Activated naive CD4-positive, alpha-beta T cell treated with anti-CD3 and anti-CD28 coated beads, Interleukin-2, amount 50 U/mL, for 16 hours (primary cell): ENCODE measurements at places on chromosomes 2 and 18.
A peak's percentile ranks its signal among the peaks of the same experiment; 100 is the strongest.

- DNase-seq: no peak
Observed at GRCh38 chr2:159144776-159145614, 141.5 kb downstream of the WDSUB1 start.

- DNase-seq: no peak
Observed at GRCh38 chr2:173452416-173452815, 97.7 kb downstream of the CDCA7 start.

DNA sequence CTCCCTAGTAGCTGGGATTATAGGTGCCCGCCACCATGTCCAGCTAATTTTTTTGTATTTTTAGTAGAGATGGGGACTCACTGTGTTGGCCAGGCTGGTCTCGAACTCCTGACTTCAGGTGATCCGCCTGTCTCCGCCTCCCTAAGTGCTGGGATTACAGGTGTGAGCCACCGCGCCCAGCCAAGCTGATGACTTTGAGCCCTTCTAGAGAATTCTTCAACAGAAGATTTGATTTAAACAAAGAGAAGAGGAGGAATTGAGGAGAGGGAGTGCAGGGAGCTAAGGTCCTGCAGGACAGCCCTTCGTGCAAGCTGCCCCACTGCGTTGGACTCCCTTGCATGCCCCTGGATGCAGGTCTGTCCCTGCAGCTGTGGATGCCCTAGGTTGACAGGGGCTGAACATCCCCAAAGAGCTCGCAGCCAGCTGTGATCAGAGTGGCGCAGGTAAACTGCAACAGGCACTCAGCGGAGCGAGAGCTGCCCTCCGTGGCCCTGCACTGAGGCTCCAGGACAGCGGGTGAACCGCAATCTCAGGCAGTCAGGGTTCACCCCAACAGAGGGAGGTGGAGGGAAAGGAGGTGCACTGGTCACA is 13.7 kb downstream of the ADRA2B start:
- no peak for DNase-seq

DNA sequence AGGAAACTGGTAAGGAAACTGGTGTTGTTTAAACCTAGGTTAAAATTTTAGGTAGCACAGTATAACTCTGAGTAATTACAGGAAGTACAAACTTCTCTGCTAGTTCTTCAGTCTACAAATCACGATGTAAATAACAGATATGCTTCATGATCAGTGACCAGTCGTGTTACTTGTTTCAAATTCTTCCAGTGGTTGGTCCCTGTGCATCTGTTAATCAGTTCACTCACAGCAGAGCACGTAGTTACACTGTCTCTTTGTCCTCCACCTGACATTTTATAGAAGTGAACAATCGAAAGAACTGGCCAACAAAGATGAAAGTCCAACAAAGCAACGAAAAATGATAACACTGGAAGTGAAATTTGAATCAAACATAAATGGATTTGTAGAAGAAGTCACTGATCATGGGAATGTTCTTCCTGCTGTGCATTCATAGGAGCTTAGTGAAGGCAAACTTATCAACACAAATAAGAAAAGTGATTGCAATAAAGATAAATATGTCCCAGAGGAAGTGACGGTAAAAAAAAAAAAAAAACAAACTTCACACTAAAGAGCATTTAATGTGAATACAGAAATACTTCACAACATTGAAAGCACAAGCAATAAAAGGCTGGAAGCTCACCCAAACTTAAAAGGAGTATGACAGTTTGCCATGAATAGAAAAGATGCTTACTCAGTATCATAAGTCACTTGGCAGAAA is 7.0 kb downstream of the EIF2AK2 start:
- no peak for DNase-seq

GRCh38 chr2:170375192-170375591 is 197.2 kb downstream of the MYO3B start:
- no peak for DNase-seq

- DNase-seq: peak; percentile 25
Observed at GRCh38 chr2:192194265-192194865, 368 bp downstream of the TMEFF2 start.

- DNase-seq: peak; percentile 29
Observed at GRCh38 chr2:100940766-100941645, 61.1 kb upstream of the RPL31 start.

DNA sequence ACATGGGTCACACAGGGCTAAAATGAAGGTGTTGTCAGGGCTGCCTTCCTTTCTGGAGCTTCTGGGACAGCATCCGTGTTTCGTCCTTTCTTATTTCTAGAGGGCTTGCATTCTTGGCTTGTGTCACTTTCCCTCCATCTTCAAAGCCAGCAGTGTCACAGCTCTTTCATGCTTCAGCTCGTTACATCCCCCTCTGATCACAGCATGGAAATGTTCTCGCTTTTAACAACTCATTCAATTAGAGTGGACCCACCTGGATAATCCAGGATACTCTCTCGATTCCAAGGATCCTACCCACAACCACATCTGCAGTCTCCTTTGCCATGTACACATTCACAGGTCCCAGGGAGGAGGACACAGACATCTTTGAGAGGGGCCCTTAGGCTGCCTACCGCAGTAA is 316.2 kb upstream of the FIGN start:
- DNase-seq: no peak

GRCh38 chr2:158102446-158102845 is 770 bp downstream of the UPP2 start:
- no peak for DNase-seq

- no peak for DNase-seq
Observed at GRCh38 chr2:217797661-217798069, 205.1 kb downstream of the TNS1 start.

GRCh38 chr2:190467575-190468083 is 59.5 kb downstream of the MFSD6 start:
- no peak for DNase-seq

GRCh38 chr18:63788447-63789096 is 13.4 kb downstream of the SERPINB7 start:
- DNase-seq: peak; percentile 32

DNA sequence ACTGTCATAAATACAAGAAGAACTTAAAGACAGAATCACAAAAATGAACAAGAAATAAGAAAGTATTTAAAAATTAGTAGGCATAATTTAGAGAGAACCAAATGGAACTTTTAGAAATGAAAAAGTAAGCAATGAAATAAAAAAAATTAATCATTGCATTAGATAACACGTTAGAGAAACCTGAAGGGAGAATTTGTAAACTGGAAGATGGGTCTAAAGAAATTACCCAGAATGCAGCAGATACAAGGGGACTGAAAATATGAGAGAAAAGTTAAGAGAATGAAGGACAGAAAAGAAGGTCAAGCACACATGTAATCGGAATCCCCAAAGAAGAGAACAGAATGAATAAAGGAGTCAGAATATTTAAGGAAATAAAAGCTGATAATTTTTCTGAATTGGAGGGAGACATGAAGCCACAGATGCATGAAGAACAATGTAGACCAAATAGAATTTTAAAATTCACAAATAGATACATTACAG is 21.5 kb downstream of the TCF4 start:
- no peak for DNase-seq

GRCh38 chr2:119702918-119703401 is 24.0 kb downstream of the TMEM177 start:
- DNase-seq: peak; percentile 62

- DNase-seq: no peak
Observed at GRCh38 chr18:79466591-79466990, 70.9 kb downstream of the NFATC1 start.

DNA sequence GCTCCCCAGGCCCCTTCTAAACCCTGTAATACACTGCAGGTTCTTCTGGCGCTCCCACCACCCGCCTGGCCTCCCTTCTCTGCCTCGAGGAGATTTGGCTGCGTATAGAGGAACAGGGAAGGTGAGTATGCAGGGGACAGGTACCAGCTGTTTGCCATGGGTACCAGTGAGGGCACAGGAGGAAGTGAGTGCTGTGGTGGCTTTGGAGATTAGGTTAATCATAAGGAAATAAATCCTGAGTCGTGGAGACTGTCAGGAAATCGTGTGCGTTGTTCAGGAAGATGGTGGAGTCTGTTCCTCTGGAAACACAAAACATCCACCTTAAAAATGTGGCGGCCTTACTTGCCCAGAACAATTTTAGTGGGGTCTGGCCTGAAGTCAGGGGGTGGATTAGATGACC is 230.4 kb downstream of the FAM210A start:
- no peak for DNase-seq

DNA sequence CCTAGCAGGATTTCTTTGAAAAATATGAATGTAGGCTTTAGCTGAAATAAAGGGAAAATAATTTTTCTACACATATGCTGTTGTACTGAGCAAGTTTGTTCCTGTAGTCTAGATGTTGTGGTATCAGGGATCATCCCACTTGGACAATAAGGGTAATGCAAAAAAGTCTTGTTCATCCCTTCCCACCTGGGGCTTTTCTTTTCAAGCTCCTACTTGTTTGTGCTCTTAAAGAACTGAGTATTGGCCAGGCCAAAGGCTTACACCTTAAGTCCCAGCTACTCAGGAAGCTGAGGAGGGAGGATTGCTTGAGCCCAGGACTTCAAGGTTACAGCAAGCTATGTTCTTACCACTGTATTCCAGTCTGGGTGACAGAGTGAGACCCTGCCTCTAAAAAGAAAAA is 35.5 kb downstream of the ZC3H6 start:
- DNase-seq: no peak

GRCh38 chr2:160609346-160609745 is 115.7 kb upstream of the RBMS1 start:
- no peak for DNase-seq

DNA sequence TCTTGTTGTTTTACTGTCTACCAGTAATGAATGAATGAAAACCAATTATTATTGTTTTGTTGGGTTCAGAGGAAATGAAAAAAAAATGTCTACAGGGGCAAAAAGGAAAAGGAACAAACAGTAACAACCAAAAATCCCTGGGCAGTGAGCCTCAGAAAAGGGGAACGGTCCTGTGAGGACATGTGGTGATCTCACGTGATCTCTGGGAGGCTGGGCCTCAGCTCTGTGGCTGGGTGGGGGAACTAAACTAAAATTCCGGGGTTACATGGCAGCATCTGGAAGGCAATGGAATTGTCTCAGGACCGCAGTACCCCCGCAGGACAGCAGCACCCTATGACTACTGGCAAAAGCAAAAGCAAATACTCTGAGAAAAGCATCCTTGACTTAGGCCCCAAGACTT is 80.1 kb downstream of the AFF3 start:
- no peak for DNase-seq

DNA sequence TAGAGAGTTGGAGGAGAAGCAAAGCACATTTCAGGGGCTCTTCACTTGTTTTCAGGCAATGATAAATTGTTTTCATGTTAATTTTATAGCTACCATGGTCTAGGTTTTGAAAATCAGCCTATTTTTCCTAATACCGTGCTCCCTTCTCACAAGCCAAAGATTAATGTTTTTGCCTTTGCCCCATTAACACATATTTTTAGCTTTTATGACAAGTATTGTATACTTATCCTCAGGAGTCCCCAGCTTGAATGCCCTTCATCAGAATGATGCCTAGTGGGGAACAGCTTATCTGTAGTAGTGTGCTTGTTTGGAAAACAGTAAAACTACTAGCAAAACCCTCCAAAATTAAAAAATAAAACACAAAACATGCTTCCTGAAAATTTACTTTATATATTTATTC is 194.0 kb downstream of the LNPK start:
- DNase-seq: no peak

DNA sequence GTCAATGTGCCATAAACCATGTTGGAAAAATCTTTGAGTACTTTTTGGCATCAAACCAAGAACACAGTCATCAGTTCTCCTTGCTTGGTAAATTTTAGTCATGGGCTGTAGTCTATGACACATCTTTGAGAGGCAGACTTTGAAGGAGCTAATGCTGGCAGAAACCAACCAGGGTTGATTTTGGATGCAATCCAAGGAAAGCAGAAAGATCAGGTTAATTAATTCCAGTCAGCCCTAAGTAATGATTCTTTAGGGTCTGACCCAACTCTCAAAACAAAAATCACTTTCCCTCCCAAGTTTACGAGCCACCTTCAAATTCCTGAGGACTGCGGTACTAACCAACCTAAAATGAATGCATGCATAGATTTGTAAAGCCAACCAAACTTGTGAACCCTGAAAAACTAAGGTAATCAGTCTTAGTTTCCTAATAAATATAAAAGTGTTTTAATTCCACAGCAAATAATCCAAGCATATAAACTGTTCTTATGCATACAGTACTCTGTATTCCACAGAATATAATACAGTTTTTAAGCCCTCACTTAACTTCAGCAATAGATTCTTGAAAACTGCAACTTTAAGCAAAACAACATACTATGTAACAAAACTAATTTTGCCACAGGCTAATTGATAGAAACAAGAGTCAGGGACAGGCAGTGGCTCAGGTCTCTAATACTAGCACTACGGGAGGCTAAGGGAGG is 22.0 kb downstream of the AP1S3 start:
- no peak for DNase-seq

DNA sequence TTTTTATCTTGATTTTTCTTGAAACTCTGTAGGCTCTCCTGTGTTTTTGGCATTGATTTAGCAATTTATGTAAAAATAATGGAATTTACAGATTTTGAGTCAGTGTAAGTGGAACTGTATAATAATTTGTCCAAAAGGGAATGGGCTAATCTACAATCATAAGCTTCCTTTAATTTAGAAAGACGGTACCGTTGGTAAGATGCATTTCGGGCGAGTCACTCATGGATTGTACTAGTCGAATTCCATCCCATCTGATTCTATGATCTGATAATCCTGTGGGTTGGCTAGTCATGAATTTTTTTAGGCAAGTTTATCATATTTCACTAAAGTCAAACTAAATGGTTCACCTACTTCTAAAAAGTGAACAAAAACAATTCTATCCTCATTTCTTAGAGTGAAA is 133.4 kb downstream of the ZNF407 start:
- no peak for DNase-seq

DNA sequence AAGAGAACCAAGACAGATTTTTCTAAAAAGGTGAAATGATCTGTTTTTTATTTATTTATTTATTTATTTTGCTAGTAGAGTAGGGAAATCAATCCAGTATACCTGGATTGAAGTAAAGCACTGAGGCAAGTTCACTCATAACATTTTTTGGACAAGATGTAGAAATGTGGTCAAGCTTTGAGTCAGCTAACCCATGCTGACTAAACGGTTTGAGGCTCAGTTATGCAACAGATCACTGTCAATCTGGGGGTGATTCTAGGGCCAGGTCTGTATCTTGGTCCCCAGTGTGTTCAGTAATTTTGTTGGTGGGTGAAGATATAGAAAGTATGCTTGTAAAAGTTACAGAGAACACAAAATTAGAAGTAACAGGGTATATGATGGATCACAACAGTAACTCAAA is 60.2 kb downstream of the RMDN2 start:
- no peak for DNase-seq

- DNase-seq: no peak
Observed at GRCh38 chr2:208491641-208492040, 85.0 kb downstream of the PTH2R start.
